Smooth muscle cell of the coronary artery (primary cell): ENCODE measurements at places on chromosomes 6 and 20. TPM values are rescaled to one million over a fixed set of nuclear protein-coding genes. Genes with fewer than 3 reads are reported as not detected.

PRKN gene
- total RNA-seq: 1.7 and 3.9 TPM in 2 replicates

GABRR1 gene
- total RNA-seq: not detected in 2 replicates

CST3 gene
- total RNA-seq: 189 and 222 TPM in 2 replicates

ADGRF5 gene
- total RNA-seq: 0.23 and 5.1 TPM in 2 replicates

NRSN1 gene
- total RNA-seq: not detected in 2 replicates

FAM162B gene
- 0.30 and 0.82 TPM in 2 replicates for total RNA-seq

REPS1 gene
- total RNA-seq: 13.7 and 24.0 TPM in 2 replicates

MSH5 gene
- 2.5 and 4.0 TPM in 2 replicates for total RNA-seq

HLA-DRB1 gene
- total RNA-seq: 0.12 TPM in 1 of 2 replicates, not detected in the other

RBM24 gene
- 0.23 and 12.9 TPM in 2 replicates for total RNA-seq

PPP1R3G gene
- 1.3 and 2.1 TPM in 2 replicates for total RNA-seq

SLC22A3 gene
- total RNA-seq: 0.23 and 13.5 TPM in 2 replicates

SLC17A2 gene
- not detected in 2 replicates for total RNA-seq

NELFE gene
- total RNA-seq: 77.8 and 109 TPM in 2 replicates

OPN5 gene
- not detected in 2 replicates for total RNA-seq

AKAP12 gene
- 65.8 and 71.0 TPM in 2 replicates for total RNA-seq

C6orf132 gene
- 0.12 and 0.75 TPM in 2 replicates for total RNA-seq

LRFN2 gene
- not detected in 2 replicates for total RNA-seq

CENPQ gene
- 0.35 and 2.3 TPM in 2 replicates for total RNA-seq

SULF2 gene
- total RNA-seq: 20.0 and 26.4 TPM in 2 replicates

TCP11 gene
- total RNA-seq: 0.15 TPM in 1 of 2 replicates, not detected in the other

NFATC2 gene
- total RNA-seq: 0.60 TPM in 1 of 2 replicates, not detected in the other

FOXF2 gene
- 0.08 and 1.2 TPM in 2 replicates for total RNA-seq

E2F1 gene
- 1.5 and 4.4 TPM in 2 replicates for total RNA-seq

MAP3K4 gene
- 16.8 and 27.0 TPM in 2 replicates for total RNA-seq

PDE10A gene
- total RNA-seq: 1.9 and 13.0 TPM in 2 replicates

FAM229B gene
- 13.1 and 44.3 TPM in 2 replicates for total RNA-seq

CTAGE9 gene
- total RNA-seq: not detected in 2 replicates

BCL2L1 gene
- total RNA-seq: 36.9 and 59.4 TPM in 2 replicates

HNF4A gene
- total RNA-seq: not detected in 2 replicates

C6orf58 gene
- total RNA-seq: not detected in 2 replicates

IL17A gene
- total RNA-seq: not detected in 2 replicates

PROCR gene
- total RNA-seq: 77.8 and 106 TPM in 2 replicates

GFRA4 gene
- not detected in 2 replicates for total RNA-seq

KIF25 gene
- not detected in 2 replicates for total RNA-seq

TGIF2 gene
- total RNA-seq: 1.8 and 12.1 TPM in 2 replicates

CST4 gene
- 0.60 TPM in 1 of 2 replicates, not detected in the other for total RNA-seq

LAMA2 gene
- total RNA-seq: 80.0 and 86.1 TPM in 2 replicates

SCRT2 gene
- not detected in 2 replicates for total RNA-seq

MDFI gene
- total RNA-seq: 0.23 and 5.8 TPM in 2 replicates

CGA gene
- total RNA-seq: not detected in 2 replicates

HLA-DRB5 gene
- not detected in 2 replicates for total RNA-seq

PNISR gene
- 37.7 and 39.1 TPM in 2 replicates for total RNA-seq
